ENCODE measurements at places on chromosomes 12 and 14.

DNA sequence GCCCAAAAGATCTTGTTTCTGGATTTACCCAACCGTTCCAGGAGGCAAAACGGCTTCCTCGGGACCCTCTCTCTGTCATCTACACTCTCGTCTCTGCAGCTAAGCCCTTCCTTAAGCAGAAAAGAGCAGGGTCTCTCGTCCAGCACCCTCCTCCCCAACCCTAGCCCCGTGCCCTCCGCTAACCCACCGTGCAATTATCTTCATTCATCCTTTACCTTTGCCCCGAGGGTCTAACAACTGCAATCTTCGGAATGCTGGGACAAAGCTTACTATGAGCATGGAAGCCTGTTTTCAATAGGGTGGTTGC, 276 bp upstream of the BMAL2 start:
- DNase-seq: no peak

DNA sequence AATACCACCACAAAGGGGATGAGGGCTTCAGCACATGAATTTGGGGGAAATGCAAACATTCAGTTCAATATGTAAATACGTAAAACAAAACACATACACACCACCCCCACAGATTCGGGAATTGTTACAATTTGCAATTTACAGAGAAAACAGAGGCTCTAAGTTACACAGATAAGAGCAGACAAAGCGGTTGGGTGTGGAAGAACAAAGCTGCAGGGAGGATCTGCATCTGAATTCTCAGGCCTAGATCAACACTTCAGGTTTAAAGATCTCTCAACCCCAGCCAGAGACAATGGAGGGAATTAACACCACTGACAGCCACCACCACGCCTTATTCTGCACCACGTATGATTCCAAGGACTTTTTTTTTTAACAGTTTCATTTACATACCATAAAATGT, 375.5 kb downstream of the BCL11B start:
- DNase-seq: no peak

DNA sequence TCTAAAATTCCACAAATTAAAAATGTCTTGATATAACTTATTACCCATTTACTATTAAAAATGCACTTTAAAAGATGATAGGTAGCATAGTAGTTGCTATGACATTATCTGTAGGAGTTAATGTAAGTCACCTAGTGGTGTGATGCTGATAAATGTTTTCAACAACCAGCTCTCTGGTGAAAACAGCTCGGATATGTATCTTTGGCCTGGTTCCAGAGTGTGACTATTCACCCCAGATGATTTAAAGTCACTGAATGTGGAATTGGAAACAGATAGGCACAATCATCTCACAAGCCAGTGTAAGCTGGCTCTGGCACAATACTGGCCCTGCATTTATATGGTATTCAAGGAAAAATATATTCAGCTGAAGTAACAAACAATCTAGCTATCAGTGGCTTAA, 9.2 kb upstream of the CCDC196 start:
- no peak for DNase-seq

GRCh38 chr14:60276347-60276746, 27.3 kb downstream of the PPM1A start:
- no peak for DNase-seq

GRCh38 chr12:4356041-4356327, 23.5 kb downstream of the FGF23 start:
- no peak for DNase-seq

DNA sequence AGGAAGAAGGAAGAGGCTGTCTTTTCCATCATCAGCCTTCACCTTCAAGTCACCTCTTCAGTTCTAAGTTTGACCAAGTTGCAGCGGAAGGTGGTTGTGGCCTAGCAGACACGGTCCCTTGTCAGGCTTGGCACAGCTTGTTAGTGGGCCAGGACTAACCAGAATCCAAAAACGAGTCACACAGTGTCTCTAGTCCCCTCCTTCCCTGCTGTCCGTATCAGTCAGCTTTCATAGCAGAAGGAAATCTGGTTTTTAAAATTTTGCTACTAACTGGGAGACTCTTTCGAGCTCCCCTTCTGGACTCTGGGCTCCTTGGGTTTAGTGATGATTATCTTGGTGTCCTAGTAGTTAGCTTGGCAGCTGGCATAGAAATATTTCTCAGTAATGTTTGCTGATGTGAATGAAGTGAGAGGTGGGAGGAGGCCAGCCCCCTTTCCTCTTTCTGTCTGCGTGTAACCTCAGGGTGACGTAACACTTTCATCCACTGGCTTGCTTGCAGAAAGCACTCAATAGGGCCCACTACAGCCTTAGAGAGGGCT, 3.8 kb downstream of the ETV6 start:
- DNase-seq: no peak

DNA sequence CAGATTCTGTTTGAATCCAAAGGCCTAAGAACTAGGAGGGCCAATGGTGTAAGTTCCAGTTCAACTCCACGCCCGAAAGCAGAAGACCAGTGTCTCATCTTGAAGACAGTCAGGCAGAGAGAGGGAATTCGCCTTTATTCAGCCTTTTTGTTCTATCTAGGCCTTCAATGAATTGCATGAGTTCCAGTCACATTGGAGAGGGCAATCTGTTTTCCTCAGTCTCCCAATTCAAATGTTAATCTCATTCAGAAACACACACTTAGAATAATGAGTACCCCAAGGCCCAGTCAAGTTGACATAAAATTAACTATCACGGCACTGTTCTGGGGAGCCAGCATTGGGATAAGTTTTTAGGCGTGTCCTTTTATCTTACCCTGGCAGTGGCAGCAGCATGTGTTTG, 65.8 kb downstream of the C14orf39 start:
- no peak for DNase-seq

GRCh38 chr12:57889500-57889989, 43.0 kb upstream of the CTDSP2 start:
- DNase-seq: no peak

GRCh38 chr12:118397708-118398440, 21.5 kb downstream of the SUDS3 start:
- DNase-seq: no peak

DNA sequence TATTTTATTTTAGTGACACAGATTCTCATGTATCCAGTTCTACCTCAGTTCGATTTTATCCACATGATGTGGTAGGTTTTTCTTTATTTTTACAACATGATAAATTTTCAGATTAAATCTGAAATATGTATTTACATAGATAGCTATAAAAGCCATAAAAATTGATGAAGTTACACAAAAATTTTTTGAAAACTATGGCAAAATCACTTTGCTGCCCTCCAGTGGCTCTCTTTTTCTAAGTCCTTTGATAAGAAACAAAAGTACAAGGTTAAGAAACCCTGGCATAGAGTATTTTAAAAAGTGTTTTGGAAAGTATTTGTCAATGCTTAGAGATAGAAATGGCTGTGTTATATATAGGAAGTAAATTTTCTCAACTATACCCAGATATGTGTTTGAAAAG, 104.2 kb downstream of the PCNX1 start:
- no peak for DNase-seq

DNA sequence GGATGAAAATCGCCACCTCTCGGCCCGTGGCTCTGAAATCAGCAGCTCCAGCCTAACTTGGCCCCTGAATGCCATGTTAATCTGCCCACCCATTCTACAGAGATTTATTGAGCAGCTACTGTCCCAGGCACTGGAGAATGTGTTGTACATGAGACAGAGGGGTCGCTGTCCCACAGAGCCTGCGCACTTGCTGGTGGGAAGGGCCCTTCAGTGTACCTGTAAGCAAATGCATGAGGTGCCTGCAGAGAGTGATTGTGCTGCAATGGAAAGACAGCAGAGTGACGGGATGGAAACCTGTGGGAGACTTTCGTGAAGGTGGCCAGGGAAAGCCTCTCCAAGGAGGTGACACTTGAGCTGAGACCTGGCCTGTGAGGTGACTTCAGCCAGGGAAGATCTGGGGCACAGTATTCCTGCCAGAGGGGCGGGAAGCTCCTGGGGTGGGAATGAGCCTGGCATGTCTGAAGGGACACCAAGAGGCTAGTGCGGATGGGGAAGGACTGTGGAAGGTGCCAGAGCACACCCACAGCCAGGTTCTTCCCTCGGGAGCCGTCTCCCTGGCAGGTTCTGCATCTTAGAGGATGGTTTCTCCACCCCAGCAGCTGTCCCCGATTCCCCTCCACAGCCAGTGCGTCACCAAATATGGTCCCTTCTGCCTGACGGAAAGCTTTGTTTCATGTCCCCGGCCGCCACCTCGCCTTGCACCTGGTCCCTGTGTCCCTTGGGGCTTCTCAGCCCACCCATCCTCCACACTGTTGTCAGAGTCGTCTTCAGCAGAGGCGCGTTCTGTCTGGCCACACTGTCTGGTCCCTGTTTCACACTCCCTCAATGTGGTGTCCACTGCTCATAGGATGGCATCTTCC, 8.7 kb downstream of the SMIM41 start:
- DNase-seq: no peak

DNA sequence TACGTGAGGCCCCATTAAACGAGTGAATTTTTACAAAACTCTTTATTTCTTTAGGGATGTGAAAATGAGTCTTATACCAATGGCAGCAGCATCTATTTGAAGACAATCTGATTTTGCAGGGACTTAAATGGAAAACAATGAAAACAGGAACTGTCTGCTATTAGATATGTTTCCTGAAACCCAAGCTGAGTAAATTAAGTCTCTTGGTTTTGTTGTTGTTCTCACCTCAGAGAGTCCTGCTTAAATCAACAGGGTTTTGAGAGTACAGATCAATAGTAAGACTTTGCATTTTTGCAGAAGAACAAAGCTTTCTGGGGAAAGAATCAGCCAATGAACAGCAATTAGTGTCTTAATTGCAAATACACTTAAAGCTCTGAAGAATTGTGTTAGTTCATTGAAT, 39.1 kb upstream of the LGR5 start:
- DNase-seq: no peak

DNA sequence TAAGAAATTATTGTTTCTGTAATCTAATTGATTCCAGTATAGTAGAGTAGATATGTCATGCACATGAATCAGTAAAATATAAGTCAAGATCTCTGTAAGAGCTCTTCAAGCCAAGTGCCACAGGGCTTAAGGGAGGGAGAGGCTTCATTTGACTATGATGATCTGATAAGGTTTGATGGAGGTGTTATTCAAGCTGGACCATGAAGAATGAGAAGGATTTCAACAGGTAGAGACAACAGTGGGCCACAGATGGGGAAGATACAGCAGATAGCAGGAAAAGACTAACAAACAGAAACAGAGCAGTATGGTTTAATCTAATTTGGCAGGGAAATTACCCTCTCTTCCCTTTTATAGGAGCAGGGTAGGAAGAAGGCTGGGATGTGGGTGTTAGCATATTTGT, 40.6 kb upstream of the FKBP4 start:
- no peak for DNase-seq

GRCh38 chr14:29463727-29464395, 463.8 kb downstream of the PRKD1 start:
- DNase-seq: no peak

GRCh38 chr14:76324133-76324532, 51.8 kb upstream of the ESRRB start:
- no peak for DNase-seq

DNA sequence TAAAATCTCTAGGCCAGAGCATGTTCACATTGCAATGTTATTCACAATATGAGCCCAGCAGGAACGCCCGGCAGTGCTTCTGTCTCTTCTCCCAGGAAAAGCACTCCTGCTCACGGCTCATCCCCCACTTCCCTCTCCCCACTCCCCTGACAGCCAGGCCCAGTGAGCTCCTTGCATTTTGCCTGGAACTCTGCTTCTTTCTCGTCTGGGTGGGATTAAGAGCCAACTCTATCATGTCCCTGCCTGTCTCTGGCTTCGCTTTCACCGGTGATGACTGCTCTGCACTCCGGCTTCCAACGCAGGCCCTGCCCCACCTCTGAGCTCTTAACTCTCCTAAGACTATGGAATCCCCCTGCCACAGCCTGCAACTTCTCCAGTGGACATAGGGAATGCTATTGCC, 2.5 kb downstream of the PLEK2 start:
- DNase-seq: no peak

DNA sequence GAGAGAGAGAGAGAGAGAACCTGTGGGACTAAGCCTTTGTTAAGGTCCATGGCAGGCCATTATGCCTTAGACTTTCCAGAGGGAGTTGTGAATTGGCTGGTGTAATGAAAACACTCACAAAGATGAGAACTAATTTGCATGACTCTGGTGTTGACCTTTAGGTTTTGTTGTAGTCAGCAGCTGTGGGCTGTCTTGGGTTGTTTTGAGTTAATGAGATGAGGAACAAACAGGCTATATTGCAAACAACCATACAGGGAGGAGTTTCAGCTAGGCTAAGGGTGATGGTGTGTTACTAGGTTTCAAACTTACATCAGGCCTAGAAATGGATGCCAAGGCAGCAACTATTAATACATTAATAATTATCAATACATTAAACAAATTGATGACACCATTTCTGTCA, 26.3 kb downstream of the ATXN7L3B start:
- DNase-seq: no peak

DNA sequence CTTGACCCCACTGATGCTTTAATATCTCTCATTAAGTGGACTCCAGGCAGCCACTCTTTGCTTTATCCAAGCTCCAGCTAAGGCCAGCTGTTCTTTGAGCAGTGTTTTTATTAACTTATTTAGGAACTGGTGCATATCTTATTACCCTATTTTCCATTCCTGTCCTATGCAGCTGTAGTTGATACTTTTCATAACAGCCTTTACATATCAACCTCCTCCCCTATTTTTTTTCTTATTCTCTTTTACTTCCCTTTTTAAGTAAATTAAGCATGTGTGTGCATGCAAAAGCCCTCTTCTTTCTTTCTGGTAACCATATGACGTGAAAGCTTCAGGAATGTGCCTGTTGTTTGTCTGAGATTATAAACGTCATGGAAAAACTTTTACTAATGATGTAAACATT, 121.2 kb downstream of the PTPRQ start:
- no peak for DNase-seq

- DNase-seq: no peak
Measured at GRCh38 chr12:34604631-34605509, 582.6 kb downstream of the ALG10 start.

DNA sequence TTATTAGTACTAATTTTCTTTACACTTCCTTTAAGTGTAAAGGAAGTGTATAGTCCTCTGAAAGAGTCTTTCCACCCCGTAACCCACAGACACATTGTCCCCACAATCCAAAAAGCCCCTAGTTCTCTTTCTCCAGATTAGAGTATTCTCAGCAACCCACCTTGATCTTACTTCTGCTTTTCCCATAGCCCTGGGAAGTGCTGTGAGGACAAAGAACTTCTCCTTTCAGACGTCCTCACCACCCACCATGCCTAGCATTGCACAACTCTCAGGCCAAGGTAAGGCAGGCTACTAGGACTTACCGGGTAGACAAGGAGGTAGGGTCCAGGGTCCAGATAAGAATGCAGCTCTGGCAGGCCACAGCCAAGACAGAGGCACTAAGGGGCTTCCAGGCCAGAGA, 7.4 kb downstream of the AAAS start:
- DNase-seq: no peak

GRCh38 chr12:51846911-51847642, 1.4 kb downstream of the FIGNL2 start:
- DNase-seq: peak; percentile 33

DNA sequence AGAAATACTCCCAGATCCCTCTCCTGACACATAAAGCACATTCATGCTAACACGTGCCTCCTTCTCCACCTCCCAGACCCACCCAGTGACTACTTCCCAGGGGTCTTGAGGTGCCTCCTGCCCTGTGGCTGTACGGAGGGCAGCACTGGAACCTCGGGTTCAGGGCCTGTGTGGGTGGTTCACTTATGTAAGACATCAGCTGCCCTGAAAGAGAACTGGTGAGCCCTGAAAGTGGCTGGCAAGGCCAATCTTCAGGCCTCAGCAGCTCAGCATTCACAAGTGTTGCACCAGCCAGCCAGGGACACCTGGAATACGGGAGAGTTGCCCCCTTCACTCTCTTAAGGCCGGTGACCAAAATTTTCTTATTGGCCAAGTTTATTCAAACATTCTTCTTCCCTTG, 38.9 kb upstream of the NTF3 start:
- no peak for DNase-seq

Measured in activated CD8-positive, alpha-beta memory T cell treated with anti-CD3 and anti-CD28 coated beads for 4 hours (primary cell).